ENCODE measurements at places on chromosomes 6 and 20.
A peak's percentile ranks its signal among the peaks of the same experiment; 100 is the strongest.

GRCh38 chr6:26097268-26097875 is 10.1 kb downstream of the HFE start:
- DNase-seq, result peak; percentile 50

- peak; percentile 86 for DNase-seq
Observed at GRCh38 chr6:3876101-3876500, 26.9 kb downstream of the FAM50B start.

DNA sequence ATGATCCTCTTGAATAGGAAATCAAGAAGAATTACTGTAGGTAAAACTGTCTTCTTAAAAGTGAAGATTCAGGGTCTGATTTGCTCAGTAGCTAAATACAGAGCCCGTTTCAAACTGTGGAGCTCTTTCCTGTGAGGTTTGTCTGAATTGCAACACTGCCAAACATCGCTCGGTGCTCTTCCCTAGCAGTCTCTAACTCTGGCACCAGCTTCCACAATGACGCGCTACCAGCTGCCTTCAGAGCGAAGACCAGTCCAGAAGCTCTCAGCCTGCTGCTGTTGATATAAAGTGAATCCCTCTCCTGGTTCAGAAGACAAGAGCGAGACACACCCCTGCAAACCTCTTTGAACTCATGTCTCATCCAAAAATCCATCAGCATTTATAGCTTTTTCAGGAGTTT is 447.0 kb downstream of the LMBRD1 start:
- no peak for DNase-seq

- no peak for DNase-seq
Observed at GRCh38 chr6:12622566-12622965, 94.0 kb upstream of the PHACTR1 start.

GRCh38 chr20:60087563-60088105 is 129.4 kb downstream of the CDH26 start:
- peak; percentile 6 for DNase-seq

DNA sequence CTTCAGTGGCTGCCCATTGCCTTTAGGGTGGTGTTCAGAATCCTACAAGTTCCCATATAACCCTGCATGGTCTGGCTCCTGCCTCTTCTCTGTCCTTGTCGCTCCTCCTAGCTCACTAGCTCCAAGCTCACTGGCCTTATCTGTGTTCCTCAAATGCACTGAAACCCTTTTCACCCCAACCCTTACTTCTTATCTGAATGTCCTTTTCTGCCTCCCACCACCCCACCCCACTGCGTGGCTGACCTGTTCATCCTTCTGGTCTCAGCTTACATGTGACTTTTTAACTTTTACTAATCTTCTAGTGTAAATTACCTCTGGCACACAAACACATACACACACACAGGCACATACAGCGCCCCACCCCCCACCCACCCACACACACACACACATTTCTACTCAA is 41.0 kb upstream of the GLP1R start:
- no peak for DNase-seq

- DNase-seq, result no peak
Observed at GRCh38 chr20:37316116-37316774, 26.8 kb downstream of the MANBAL start.

- DNase-seq, result no peak
Observed at GRCh38 chr6:122787721-122788120, 1.3 kb upstream of the SMPDL3A start.

DNA sequence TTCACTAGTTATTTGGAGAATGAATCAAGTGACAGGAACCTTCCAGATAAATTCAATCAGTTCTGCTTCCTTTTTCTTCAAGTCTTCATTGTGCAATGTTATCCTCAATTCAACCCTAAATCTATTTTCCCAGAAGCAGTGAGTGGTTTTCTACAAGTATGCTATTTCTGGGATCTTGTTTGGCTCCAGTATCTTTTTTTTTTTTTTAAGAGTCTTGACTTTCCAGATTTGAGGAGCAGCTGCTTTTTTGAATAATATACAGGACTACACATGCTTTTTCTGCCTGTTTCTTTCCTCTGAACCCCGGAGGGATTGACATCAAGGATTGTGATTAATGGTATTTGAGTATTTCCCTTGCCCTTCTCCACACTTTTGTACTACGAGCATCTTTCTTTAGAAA is 339.2 kb upstream of the JAG1 start:
- peak; percentile 27 for DNase-seq

DNA sequence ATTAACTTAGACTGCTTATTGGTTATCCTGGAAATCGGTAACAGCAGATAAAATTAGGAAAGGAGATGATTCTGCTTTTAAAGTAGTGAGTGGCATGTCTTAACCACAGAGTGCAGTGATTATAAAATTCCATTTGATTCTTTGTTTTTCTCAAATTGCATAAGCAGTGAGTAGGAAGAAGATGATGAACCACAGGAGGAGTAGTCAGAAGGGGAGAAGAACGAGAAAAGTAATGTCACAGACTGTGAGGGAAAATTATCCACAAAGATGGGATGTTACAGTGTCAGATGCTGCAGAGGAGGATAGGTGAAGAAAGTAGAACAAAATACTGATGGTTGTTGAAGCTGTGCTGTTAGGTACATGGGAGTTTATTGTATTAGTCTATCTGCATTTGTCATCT is 63.0 kb downstream of the ITCH start:
- DNase-seq, result peak; percentile 77

GRCh38 chr6:102820098-102820497 is 1426.6 kb downstream of the GRIK2 start:
- no peak for DNase-seq

DNA sequence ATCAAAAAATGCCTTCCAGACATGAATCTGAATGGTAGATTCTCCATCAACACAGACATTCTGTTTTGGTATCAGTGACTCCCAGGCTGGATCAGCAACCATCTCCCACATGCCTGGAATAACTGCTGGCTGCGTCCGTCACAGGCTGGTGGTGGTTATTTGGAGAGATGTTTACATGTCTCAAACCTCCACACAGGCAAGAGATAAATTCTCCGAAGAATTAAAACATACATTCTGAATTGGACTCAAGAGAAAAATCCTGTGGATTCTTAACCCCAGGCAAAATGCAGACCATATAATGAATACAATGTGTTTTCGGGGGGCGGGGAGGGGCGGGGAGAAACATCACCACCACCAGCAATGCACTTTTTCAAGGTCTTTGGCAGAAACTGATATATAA is 108.2 kb downstream of the THBS2 start:
- DNase-seq, result peak; percentile 70

DNA sequence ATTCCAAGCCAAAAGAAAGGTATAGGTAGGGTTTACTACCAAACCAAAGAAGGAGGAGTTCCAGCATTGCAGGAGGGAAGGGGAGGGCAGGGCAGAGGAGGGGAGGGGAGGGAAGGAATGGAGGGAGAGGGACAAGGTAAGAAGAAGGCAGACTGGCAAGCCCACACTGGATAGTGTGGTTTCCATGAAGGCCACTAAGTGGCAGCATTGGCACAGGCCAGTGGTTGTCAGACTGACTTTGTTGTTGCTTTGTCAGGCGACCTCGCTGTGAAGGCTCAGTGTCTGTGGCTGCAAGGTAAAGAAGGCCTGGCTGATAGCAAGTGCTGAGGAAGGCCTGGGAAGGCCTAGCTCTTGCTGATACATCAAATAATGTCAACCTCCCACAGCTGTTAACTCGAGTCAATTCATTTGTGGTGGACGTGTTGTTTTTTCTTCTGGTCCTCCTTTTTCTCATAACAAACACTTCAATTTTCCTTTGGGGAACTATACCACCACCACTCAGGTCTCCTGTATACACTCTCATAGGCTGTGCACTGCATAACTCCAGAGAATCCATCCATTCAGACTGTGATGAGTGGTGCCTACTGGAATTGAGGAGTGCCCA is 7.7 kb upstream of the ZNF334 start:
- DNase-seq, result peak; percentile 68

DNA sequence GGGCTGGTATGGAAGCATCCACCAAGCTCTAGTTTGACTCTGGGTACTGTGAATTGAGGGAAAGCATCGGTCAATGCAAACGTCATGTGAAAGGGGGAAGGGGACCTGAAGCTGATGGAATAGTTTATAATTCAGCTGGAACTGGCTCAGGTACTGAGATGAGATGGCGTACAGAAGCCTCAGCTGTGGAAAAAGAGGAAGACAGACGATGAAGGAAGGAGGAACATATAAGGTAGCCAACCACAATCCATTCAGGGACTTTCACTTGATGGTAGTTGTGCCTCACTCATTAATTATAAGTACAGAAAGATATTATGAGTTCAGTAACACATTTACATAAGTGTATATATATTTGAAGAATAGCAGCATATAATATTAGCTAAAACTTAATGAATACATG is 2.7 kb downstream of the CALHM5 start:
- DNase-seq, result no peak

DNA sequence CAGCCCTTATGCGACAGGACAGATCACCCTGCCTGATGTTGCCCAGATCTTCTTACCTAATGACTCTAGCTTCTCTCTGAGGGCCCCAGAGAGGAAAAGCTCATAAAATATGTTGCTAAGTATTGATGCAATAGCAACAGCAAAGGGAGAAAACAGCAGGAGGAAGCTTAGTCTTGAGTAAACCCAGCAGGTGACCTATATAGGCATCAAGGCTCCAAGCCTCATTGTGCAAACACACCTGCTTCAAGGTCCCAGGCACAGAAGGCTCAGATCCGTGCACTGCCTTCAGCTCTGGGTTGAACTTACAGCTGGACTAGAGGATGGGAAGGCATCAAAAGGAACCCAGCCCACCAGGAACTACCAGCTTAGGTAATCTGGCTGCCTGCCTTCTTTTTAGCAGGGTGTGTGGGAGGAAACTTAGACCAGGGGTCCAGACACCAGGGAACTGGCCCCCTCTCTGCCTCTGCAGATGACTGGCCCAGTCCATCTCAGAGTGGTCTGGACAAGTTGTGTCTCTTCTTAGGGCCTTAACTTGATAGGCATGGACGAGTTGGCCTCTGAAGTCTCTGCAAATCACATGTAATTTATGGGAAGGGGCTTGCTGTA is 34.4 kb downstream of the TGM3 start:
- no peak for DNase-seq

DNA sequence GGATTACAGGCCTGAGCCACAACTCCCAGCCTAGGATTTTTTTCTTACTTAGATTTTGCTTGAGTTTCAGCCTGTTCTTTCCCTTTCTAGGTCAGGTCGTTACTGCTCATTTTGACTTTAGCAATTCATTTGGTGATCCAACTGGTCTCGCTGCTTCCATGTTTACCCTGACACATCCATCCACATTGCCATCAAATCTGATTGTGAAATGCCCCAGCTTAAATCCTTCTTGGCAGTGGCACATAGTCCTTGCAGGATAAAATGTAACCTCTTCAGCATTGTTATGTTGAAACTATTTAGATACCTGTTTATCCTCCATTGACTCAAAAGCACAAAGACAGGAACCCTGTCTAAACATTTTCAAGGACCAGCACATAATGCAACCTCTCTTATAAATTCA is 77.2 kb downstream of the DNAH8 start:
- DNase-seq, result no peak

- peak; percentile 24 for DNase-seq
Observed at GRCh38 chr20:34022151-34022838, 28.6 kb downstream of the RALY start.

- DNase-seq, result peak; percentile 69
Observed at GRCh38 chr6:12614456-12614855, 102.1 kb upstream of the PHACTR1 start.

DNA sequence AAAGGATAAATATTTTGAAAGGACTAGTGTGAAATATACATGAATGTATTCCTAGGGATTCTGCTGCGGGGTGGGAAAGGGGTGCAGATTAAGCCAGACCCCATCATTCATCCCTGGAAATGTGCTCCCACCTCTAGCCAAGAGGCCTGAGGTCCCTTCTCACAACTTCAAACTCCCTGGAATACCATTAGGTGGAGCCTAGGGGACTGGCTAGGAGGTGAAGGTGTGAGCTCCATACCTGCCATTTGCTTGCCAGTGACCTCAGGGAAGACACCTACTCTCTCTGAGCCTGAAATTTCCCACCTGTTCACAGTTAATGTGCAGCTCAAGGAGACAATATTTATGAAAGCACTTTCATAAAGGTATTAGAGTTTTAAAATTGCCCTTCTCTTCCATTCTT is 4.7 kb upstream of the CCN2 start:
- no peak for DNase-seq

DNA sequence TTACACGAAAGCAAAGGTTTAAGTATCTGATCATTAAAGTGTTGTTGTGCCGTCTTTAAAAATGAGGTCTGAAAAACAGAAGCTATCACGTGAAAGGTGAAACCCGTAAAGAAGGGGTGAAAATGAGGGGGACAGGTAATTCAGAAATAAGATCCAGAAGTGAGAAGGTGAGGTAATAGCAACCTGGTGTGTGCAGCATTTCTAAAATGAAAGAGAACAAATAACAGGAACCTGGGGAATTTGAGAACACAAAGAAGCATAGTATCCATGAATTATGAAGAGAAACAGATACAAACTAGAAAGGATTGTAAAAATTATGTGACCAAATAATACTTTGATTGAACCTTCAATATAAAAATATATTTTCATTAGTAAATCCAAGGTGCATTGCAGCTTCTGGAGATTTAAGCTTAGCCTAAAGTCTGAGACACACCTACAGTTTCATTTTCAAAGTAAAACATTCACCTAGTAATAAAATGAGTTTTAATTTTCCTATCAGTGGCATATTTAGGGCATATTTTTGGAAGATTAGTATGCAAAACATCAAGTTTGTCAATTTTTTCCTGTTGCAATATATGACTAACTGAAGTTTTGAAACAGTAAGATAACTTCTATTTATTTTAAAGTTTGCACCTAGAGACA is 1.4 kb downstream of the HEY2 start:
- no peak for DNase-seq

GRCh38 chr6:39471954-39472659 is 149.6 kb upstream of the KCNK16 start:
- DNase-seq, result no peak

DNA sequence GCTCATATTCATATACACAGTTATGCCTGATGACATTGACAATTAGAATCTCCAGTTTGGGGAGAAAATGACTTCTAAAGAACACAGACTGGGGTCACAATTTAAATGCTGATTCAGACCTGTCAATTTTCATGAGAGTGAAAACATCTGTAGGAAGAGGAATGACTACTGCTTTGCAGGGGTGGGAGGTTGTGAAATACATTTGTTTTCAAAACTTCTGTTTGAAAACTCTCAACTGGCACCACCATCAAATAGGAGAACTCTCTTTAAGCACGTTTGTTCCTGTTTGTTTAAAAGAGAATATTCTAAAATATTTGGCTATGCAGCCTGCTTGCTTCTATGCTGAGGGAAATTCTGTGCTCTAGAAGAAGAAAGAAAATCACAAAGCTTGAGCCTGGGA is 50.8 kb upstream of the ADGRF5 start:
- DNase-seq, result peak; percentile 37

- DNase-seq, result no peak
Observed at GRCh38 chr6:38088829-38089228, 269.3 kb downstream of the ZFAND3 start.

- no peak for DNase-seq
Observed at GRCh38 chr20:54214566-54214965, 6.7 kb downstream of the PFDN4 start.

GRCh38 chr6:6820641-6821238 is 232.2 kb downstream of the LY86 start:
- no peak for DNase-seq

- no peak for DNase-seq
Observed at GRCh38 chr20:20143165-20143564, 90.8 kb downstream of the CFAP61 start.
